ENCODE measurements at places on chromosomes 3 and 15.
A peak's percentile ranks its signal among the peaks of the same experiment; 100 is the strongest.

DNA sequence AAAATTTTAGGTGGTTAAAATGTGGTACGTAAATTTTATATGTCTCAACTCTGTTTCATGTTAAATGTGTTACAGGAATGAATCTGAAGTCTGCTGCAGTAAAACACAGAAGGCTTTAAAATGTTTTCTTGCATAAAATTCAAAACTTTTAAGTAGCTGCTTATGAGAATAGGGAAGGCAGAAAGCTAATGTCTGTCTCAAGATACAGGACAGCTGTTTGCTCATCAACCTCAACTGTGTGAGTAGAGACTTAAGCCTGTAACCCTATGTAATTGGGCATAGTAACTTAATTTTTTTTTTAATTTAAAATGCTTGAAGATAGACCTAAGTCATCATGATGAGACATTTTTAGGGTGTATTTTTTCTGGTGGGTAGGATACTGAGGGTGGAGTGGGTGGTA lies 38.9 kb downstream of the ZFAND6 start:
- no peak for DNase-seq

DNA sequence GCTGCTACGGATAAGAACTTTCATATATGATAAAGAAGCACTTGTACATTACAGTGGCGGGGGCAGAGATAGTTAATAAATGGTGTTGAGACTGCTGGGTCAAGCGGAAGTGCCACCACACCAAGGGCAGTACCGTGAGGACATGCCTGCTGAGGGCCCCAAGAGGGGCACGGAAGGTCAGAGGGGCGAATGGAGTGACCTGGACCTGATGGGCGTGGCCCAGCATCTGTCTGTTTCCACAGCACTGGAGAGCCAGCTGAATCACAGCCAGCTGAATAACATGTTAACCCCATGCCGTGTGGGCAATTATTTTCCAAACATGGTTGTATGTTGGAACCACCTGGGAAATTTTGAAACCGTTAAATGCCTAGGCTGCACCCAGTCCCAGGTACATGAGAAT lies 37.2 kb downstream of the ANKDD1A start:
- no peak for DNase-seq

DNA sequence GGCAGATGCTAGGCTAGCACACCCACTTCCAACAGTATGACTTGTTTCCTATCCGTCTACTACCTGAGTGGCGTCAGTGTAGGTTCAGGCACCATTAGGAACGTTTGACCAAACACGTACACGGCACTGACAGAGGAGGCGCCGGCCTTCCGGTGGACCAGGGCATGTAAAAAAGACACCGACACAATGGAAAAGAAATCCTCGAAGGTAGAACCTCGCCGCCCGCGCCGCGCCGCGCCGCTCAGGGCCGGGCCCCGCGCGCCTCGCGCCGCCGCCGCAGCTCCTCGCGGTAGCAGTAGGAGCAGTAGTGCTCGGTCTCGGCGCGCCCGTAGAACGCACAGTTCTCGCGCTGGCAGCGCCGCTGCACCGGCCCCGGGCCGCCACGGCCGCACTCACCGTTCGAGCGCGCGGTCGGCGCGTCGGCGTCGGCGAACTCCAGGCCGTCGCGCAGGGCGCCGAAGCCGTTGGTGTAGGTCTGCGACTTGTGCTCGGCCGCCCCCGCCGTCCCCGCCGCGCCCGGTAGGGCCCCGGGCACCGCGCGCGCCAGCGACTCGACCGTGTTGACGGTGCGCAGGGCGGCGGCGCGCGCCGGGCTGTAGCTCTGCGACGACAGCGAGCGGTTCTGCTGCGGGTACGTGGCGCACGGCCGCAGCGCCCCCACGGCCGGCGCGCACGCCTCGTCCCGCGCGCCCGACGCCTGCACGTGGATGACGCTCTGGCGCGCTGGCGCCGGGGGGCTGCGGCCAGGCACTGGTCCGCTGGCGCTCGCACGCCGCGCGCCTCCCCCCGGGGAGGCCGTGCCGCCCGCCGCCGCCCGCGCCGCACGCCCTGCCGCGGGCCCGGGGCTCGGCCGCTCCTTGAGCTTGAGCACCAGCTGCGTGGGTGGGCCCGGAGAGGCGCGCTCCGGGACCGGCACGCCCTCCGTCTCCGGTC lies 156.7 kb downstream of the KLF13 start:
- DNase-seq = no peak

- no peak for DNase-seq
Measured at GRCh38 chr3:45915518-45916231, 27.6 kb upstream of the CXCR6 start.

DNA sequence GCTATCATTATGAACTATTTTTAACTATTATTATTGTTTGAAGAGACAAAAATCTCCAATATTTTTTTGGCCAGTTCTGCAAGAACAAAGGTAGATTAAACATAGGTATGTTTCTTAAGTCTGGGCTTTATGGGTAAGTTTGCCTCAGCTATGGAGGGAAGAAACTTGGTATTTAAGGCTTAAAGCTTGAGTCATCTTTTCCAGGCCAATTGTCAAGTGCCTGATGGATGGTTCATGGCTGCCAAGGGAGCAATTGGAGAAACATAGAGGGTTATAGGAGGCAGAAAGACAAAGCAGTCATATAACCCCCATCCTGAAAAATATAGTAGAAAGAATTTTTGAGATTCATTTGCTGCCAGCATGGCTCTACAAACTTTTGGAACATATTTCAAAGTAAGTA lies 7.2 kb upstream of the STAC start:
- no peak for DNase-seq

- no peak for DNase-seq
Measured at GRCh38 chr3:162354356-162354755, 857.7 kb downstream of the OTOL1 start.

GRCh38 chr15:100332721-100333120 lies 9.1 kb downstream of the ADAMTS17 start:
- DNase-seq = no peak

GRCh38 chr3:120875989-120876388 lies 32.0 kb upstream of the STXBP5L start:
- DNase-seq = no peak

GRCh38 chr3:185630182-185630622 lies 44.1 kb downstream of the SENP2 start:
- peak; percentile 13 for DNase-seq

- DNase-seq = no peak
Measured at GRCh38 chr3:107911337-107912000, 179.4 kb downstream of the CD47 start.

DNA sequence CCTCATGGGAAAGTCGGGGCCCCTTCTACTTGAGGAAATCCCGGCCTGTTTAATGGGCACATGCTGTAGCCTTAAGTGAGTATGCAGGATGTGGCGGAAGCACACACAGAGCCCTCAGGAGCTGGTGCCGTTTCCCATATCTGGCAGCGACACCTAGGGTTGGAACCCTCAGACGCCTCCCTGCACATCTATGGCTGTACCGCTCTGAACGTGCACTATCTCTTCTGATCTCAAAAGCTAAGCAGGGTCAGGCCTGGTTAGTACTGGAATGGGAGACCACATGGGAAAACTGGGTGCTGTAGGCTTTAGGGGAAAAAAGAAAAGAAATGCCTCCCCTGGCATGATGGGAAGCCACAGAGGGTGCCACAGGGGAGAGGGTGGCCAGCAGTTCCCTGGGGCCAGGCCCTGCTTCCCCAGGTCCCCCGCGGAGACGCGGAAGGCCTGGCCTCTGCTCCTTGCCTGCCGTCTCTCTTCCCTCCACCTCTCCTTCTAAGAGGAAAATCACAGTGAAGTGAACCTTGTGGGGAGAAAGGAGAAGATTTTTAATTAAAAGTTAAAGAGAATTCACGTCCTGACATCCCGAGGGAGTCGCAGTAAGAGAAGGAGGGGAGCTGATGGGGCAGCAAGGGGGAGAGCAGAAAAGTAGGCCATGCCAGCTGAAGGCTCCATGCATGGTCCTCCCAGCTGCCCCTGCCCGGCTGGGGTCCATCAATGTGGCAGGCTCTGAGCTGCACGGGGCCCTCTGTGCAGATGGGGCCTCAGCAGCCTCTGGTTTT lies 60.5 kb upstream of the TMEM115 start:
- DNase-seq = no peak

DNA sequence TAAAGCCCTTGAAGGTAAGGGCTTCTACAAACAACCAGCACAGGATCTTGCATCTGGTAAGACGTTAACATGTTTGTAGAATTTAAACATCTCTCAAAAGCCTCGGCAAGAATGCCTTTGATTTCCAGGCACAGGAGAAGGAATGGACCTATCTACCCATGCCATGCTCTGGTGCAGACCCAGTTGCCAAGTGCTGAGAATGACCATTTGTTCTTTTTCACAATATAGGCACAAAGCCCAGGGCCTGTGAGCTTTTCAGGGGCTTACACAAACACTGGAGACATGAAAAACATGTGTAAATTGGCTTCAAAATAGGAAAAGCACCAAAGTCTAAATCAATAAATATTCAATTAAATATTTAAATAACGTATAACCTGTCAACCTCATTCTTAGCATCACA lies 266.9 kb upstream of the TTC14 start:
- peak; percentile 68 for DNase-seq

DNA sequence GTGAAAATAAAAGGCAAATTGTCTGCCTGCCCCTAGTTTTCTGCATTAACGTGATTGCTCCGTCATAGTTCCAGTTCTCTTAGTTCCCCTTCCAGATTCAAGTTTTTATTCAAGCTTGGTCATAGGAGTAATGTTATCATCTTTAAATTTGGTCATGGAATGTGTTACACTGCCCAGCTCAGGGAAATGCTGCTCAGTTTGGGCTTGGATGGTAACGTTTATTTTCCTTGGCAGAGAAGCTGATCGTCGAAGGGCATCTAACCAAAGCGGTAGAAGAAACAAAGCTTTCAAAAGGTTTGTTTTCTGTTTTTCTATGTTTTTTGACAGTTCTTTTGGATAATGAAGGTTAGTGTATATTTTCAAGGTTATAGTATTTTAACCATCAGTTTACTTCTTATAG lies 118.4 kb upstream of the FLNB start:
- DNase-seq = no peak

- no peak for DNase-seq
Measured at GRCh38 chr15:31023841-31024240, 32.4 kb upstream of the MTMR10 start.

- DNase-seq = no peak
Measured at GRCh38 chr3:118229196-118229595, 805.5 kb downstream of the IGSF11 start.

DNA sequence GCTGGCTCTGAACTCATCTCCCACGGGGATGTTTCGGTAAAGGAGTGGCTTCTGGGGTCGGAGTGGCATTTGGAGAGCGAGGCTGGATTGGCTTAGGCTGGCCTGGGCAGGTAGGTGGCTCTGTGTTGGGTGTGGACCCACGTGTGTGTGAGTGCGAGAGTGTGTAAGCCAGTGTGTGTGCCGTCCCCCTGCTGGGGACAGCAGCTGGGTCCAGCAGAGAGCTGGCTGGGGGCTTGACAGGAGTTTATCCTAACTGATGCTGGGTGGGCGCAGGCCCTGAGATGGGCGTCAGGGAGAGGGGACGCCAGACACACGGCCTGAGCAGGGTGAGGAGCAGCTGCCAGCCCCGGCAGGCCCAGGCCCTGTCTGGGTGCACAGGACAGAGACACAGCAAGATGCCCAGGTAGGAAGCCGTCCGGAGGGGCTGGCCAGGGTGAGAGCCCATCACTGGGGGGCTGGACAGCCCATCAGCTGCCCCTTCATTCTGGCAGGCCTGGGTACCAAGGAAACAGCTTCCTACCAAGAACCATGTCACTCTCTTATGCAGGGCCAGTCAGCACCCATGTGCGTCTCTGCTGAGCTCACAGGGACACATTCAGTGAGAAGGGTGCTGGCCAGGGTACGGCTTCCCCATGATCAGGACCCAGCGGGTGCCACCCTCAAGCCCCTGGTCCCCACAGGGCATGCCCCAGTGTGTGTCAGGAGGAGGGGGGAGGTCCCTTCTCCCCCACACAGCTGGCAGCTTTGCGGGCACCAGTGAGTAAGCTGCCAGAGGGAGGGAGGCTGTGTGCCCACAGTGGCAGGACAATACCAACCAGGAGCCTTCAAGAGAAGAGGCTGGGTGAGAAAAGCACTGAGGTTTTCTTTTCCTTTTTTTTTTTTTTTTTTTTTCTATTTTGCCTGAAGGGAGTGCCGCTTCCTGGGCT lies 1.1 kb downstream of the PAK6 start:
- no peak for DNase-seq

GRCh38 chr3:46027736-46028397 lies 584 bp upstream of the XCR1 start:
- DNase-seq = no peak

GRCh38 chr3:22351806-22352205 lies 600.8 kb upstream of the ZNF385D start:
- no peak for DNase-seq

DNA sequence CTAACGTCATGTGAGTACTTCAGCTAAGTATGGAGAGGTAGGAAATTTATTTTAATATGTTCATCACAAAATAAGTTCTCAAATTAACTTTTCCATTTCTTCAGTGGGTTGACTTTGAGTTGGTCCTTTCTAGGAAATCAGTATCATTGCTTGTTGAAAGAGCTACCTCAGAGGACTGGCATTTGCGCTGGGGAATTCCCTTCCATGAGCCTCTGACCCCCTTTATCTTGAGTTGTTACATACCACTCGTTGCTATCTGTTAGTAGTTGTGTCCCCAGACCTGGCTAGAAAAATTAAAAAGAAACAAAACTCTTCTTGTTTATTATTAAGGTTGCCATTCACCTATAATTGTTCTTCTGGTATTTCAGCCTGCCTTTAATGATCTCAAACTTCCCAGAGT lies 96.8 kb upstream of the ROBO2 start:
- DNase-seq = no peak

DNA sequence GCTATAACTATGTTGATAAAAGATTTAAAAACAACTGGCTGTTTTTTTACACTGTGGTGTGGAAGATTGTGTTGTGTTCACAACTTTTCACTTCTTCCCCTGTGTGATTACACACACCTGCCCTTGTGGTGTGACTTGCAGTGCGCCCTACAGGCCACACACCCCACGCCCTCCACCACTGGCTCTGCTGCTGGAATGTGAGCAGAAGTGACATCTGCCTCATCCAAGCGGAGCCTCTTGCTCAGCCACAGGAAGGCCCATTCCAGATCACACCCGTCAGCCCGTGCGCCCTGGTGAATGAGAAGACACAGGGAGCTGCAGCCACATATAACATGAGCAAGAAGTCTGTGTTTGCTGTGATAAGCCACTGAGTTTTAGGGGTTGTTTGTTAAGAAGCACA lies 7.0 kb downstream of the CCR2 start:
- no peak for DNase-seq

DNA sequence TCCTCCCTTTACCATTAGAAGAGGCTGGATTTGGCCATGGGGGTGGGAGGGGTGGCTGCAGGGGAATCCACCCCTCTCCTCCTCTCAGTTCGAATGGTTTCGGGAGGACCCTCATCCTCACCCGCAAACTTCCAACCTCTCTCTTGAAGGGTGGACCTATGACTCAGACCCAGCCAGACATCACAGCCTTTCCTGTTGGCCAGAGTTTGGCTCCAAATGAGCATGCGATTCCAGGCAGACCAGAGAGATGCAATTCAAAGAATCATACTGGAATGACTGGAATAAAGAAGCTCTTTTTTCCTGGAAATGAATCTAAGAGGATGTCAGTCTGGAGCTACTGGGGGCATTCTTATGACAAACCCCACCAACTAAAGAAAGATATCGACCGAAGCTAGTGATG lies 516.7 kb upstream of the MDFIC2 start:
- DNase-seq = no peak

GRCh38 chr3:179942553-179943075 lies 94.1 kb downstream of the PEX5L start:
- no peak for DNase-seq

GRCh38 chr3:119221779-119222320 lies 18.8 kb downstream of the B4GALT4 start:
- no peak for DNase-seq

All from midbrain (tissue), 1 donor.